Stimulated activated CD4-positive, alpha-beta T cell treated with anti-CD3 and anti-CD28 coated beads, Interleukin-4, amount 100 ng/mL, for 48 hours (primary cell): ENCODE measurements at places on chromosomes 3 and 15.

- DNase-seq, result no peak
These were observed 5.7 kb downstream of the ATP13A3 start for GRCh38 chr3:194481103-194481502.

DNA sequence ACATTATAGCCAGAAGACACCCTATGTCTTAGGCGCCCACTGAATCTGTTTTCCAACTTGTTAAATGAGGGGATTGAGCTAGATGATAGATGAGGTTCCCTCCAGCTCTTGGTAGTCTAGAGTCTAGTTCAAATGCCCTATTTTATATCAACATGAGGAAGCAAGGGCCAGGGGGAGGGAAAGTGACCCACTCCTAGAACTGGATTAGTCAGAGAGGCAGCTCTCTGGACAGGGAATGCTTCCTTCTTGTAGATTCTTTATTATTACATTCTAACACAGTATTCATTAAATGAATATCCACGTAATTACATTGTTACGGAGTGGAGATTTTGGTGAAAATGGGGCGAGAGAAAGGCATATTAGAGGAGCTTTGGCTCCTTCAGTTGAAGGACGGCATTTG lies 89.5 kb downstream of the RAD18 start:
- no peak for DNase-seq

DNA sequence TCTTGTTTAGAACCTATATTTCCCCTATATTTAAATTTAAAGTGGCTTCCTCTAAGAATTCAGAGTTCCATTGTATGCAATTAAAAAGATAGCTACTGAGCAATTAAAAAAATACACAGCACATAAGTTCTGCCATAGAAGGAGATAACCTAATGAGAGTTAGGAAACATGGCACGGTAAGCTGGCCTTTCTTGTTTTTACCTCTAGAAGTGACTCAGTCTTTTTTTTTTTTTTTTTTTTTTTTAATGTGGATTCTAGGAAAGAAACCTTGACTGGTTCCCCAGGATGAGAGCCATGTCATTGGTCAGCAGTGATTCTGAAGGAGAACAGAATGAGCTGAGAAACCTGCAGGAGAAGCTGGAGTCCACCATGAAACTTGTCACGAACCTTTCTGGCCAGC lies 142.7 kb upstream of the BHLHE40 start:
- DNase-seq, result no peak

- peak; percentile 21 for DNase-seq
These were observed 636 bp downstream of the TBC1D21 start for GRCh38 chr15:73873889-73874511.

DNA sequence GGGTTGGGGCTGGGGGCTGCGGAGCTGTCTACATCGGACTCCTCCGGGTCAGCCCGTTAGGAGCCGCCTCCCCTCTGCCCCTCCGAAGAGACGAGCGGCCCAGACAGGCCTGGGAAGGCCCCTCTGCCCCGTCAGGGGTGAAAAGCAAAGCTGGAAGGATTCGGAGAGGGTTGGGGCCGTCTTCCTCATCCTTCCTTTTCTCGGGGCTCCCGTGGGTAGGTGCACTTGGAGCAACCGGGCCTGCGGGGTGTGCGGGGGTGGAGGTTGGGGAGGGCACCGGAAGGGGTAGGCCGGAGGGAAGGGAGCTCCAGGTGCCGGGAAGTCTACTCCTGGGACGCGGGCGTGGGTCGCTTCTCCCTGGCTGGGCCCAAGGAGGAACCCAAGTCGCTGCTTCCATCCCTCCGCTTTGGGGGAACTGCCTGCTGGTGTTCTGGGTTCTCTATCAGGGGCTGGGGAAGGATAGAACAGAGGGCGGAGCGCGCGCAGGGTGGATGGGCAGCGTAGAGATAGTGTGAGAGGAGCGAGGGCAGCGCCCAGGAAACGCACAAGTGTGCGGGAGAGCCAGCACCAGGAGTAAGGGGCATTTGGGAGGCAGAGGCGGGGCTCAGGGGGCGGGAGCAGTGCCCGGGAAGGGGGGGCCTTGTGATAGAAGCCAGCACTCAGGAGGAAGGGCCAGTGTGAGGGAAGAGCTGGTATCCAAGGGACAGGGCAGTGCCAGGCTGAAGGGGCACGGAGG lies 590 bp downstream of the POLR2H start:
- DNase-seq, result peak; percentile 55

GRCh38 chr3:149426325-149426724 lies 48.2 kb upstream of the TM4SF4 start:
- no peak for DNase-seq

DNA sequence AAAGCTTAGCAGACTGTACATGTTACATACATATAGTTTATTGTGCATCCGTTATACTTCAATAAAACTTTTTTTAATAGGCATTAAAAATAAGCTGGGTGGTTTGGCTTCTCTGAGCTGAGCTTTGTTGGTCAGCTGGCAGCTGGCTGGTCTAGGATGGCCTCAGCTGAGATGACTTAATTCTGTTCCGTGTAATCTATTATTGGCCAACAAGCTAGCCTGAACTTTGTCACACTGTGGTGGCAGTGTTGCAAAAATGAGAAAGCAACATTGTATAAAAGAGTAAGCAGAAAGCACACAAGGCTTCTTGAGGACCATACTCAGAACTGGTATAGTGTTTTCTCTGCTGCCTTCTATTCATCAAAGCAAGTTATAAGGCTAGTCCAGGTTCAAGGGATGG lies 45.2 kb downstream of the CGGBP1 start:
- no peak for DNase-seq

DNA sequence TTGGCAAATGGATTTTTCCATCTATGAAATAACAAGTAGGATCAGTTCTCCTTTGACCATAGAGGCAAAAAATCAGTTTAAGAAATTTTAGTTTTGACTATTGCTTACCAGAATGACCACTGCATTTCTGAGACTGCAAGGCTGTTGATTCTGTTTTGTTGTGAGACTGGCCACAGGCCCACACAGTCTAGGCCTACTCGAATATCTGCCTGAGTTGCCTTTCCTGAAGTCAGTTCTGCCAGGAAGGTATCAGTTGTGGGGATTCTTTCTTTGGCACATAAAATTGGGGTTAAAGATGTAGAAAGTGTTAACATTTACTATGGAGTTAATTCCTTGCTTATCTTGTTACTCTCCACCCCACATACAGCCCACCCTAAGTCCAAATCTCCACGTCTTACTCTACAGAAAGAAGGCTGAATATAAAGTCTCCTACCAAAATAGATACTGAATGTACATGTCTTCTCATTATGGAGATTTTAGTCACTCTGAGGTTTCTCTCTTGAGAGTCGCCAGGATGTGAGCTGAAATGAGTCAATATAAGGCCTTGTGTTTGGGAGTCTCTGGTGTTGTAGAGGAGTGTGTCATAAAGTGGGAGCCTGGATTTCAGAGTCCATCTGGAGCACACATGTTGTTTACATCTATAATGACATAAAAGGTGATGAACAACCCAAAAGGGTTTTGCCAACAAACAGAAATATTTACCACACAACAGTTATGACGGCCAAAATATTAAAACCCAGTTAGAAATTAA lies 45.0 kb upstream of the WWTR1 start:
- DNase-seq, result no peak

- no peak for DNase-seq
These were observed 238.8 kb downstream of the RPLP1 start for GRCh38 chr15:69691307-69692015.
